T47D (cell line): ENCODE measurements at places on chromosomes 5 and 9.

DNA sequence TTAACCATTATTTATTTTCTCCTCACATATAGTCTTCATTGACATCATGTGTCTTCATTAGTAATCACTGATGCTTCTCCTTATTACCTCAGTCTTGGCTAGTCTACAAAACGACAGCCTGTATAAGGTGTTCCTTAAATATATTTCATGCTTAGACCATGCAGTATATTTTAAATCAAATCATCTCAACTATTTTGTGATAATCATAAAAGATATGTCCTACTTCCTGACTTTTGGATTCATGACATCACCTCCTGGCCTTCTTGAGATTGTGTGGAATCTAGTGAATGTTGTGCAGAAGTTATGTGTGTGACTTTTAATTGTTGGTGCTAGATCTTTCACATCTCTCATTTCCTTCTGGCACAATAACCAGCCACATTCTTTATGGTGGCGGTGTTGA, 1339.3 kb upstream of the C9orf72 start:
- DNase-seq = no peak

DNA sequence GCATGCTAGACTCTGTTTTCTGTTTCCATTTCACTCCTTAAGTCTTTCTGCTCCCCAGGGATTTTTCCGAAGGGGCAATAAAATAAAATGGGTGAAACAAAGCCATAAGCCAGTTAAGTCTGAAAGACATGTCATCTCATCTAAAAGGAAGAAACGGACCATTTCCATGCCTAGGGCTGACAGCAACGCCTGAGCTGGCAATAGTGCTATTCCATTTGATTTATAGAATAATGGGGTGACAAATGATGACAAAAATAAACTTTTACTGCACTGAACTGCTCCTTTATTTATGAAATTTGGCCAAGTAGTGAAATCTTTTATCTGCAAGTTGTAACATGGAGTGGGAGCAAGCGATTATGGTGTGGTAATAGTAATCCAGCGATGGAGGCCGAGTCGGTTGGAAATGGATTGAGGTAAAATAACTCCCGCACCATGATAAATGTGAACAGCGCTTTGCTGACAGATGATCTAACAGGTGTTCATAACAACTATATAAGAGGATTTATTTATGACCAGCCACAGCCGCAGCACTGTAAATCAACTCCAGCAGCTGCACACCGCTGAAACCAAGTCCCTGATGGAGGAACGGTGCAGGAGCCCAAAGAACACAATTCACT, 219.8 kb upstream of the TBCA start:
- no peak for DNase-seq

DNA sequence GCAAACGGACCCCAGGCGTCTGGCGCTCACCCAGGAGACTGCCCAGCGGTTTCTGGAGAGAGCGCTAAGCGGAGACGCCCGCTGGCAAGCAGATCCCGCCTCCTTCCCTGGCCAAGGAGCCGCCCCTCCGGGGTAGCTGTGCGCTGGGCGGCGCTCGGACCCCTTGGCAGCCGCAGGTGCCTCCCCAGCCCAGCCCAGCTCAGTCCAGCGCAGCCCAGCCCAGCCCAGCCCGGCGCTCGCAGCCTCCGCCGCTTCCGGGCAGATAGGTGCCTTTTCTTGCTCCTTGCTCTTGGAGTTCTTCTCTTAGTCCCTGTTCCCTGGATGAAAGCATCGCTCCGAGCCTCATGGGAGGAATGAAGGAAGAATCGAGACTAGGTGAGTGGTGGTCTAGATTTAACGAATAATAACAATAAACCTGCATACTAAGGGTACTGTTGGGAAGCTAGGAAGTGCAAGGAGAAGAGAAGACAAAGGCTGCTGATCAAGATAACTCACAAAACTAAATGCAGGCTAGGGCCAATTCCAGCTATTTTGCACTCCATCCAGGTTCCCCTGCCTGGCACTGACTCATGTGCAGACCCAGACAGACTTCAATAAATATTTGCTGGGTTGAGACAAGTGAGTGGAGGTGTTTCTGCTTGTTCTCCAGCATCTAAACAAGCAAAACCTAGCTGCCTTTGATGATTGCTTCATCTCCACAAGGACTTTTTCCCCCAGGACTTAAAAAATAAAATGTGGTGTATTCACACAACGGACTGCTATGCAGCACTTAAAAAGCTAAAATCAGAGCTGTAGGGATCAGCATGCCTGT, at the start of gene STK32A:
TSS of gene STK32A (plus strand) at position 202 of the 811 bp plus-strand sequence. CDS start 4,609 bp downstream, outside the sequence.
- no peak for DNase-seq

DNA sequence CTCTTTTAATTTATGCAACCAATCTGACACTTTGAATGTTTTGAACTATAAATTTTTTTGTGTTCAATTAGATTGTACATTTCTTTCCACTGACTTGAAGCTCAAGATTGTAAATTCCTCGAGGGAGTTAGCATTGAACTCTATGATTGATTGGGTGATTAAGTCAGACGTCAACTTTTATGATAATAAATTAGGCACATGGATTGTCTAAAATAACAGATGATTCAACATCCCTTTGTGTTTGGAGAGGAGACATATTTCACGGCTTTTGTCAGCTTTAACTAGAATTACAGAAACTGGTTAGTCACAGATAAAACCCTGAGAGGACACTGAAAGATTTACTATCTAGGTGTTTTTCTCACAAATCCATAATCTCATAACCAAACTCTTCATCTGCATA, 32.7 kb upstream of the TXNDC8 start:
- no peak for DNase-seq

- DNase-seq = no peak
Measured at GRCh38 chr5:132753135-132753987, 6.1 kb downstream of the CCNI2 start.
